Stimulated activated CD8-positive, alpha-beta memory T cell treated with anti-CD3 and anti-CD28 coated beads, Interleukin-4, amount 100 ng/mL, for 24 hours (primary cell): ENCODE measurements at places on chromosomes 16 and 17.

DNA sequence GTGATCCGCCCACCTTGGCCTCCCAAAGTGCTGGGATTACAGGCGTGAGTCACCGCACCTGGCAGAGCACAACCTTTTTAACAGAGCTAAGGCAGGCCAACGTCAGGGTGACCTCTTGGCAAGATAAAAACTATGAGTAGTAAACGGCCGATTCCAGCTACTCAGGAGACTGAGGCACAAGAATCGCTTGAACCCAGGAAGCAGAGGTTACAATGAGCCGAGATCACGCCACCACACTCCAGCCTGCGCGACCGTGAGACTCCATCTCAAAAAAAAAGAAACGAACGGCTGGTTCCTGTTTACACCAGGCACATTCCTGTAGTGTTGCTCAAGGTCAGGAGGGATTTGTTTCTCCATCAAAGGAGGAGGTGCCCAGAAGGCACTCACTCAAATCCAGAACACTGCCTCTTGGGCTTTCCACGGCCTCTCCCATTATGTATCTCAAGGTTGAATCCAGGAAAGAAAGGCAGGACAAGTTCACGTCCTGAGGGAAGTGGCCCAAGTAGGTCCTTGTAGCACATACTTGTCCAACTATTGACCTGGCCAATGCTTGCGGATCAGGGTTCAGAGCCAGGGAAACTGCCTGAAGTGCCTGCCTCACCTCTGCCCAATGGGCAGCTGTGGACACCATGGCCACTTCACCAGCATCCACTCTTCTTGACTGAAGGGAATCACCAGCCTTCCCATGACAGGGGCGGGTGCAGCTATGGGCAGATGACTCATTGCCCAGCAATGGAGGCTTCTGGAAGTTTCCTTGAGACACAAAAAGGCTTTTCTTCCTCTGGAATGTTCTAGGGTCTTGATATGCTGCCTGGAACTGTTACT is 13.5 kb downstream of the KNOP1 start:
- no peak for DNase-seq

DNA sequence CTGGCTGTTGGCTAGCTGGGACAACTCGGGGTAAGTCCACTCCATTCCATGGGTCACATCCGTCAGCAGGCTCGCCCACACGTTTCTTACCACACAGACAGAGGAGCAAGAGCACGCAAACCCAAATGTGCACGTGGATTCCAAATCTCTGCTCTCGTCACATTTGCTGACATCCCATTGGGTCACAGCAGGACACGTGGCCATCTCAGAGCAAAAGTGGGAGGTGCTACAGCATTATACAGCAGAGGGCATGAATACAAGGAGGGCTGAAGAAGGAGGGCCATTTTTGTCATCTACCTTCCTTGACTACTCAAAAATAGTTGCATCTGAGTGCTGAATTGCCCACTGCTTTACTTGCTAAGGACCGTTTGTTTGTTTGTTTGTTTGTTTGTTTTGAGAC is 84.7 kb downstream of the RBBP6 start:
- DNase-seq, result no peak

GRCh38 chr17:36641877-36642845 is 40.8 kb downstream of the MRM1 start:
- DNase-seq, result no peak

DNA sequence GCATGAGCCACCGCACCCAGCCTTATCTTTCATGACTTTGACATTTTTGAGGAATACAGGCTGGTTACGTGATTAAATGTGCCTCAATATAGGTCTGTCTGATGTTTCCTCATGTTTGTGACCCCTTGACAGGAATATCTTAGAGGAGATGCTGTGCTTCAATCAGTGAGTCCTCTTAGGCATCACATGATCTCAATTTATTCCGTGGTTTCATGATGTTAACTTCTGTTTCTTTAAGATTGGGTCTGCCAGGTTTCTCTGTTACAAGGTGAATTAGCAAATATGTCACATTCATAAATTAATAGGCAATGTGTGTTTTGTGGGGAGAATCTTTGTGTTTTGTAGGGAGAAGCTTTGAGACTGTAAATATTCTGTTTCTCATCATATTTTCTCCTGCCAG is 3.3 kb downstream of the STXBP4 start:
- DNase-seq, result no peak

GRCh38 chr16:938752-939151 is 32.0 kb downstream of the LMF1 start:
- DNase-seq, result no peak

GRCh38 chr16:8961811-8962390 is 1.8 kb downstream of the USP7 start:
- DNase-seq, result no peak

- DNase-seq, result no peak
Observed at GRCh38 chr16:89308391-89309333, 91.2 kb downstream of the ZNF778 start.

GRCh38 chr16:58426966-58427365 is 34.7 kb downstream of the GINS3 start:
- no peak for DNase-seq

GRCh38 chr16:64738321-64738960 is 383.4 kb downstream of the CDH11 start:
- no peak for DNase-seq

DNA sequence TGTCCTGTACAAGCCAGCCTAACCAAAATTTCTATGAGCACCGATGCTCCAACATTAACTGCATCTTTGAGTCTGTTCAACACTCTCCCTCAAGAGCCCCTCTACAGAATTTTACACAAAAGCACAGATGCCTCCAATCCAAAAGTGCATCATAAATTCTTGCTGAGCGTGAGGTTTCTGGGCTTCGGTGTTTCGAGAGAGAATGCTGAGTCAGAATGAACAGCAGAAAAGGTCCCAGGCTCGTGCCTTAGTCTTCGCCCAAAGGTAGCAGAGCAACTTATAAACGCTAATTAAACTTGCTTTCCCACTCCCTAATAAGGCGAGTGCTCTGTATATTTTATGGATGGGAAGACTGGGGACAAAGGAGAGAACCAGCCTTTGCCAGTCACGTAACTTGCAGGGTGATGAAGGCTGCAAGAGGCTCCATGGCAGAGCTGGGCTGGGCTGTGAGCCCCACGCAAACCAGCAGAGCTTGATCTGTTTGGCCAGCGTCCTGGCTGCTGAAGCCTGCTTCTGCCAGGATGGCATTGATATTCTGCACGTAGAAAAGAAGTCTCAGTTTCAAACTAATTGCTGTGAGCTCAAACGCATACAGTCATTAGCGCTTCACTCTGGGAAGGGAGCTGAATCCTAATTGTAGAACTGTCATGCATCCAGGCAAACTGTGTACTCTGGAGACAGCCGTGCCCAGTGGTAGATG is 138.5 kb downstream of the DNAH9 start:
- no peak for DNase-seq

- DNase-seq, result no peak
Observed at GRCh38 chr16:27486344-27486743, 63.4 kb downstream of the GTF3C1 start.

DNA sequence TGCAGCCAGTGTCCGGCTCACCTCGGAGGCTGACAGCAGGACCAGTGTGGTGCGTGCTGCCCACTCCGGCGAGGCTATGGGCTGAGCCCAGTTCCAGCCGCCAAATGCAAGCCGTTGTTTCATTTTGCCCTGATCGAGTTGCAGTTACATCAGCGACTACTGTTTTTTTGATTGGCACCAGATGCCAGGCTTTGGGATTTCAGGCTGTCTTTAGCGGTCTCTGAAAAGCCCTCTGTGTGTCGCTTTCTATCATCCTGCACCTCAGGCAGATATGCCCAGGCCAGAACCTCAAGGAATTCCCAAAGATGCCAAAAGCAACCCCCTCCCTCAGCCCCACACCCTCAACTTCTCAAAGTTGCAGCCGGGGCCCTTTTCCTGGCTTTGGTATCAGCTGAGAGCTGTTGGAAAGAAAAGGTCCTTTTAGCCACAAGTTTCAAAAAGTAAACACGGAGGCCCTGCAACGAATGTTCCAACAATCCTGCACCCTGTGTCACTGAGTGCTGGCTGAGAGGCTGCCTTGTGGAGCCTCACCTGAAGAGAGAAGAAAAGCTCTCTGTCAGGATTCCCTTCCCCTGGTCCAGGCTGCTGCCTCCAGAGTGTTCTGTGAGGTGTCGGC is 58.9 kb downstream of the WWP2 start:
- no peak for DNase-seq

DNA sequence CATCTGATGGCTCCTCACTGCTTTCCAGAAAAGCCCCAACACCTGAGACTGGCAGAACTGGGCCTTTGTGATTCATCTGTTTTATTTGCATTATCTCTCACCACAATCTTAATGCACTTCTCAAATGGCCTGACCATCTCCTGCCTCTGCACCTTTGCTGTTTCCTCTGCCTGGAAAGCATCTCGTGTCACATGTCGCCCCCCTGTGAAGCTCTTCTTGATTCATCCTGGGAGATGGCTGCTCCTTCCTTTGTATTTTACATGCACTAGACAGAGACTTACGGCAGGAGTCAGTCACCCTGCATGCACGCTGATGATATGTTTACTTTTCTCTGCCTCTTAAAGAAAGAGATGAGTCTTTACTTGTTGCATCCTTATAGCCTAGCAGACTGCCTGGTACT is 30.0 kb downstream of the HNF1B start:
- DNase-seq, result no peak
